Transverse colon (tissue), 4 donors: ENCODE measurements at places on chromosomes 3 and 15. TPM values are rescaled to one million over a fixed set of nuclear protein-coding genes. Genes with fewer than 3 reads are reported as not detected.
A peak's percentile ranks its signal among the peaks of the same experiment; 100 is the strongest.

GRCh38 chr3:197354568-197355001 lies 56.2 kb upstream of the DLG1 start:
- no peaks in the 10 kb centered on the region for H3K36me3 ChIP-seq
- H3K4me1 ChIP-seq = peaks cover 10% of the 10 kb centered on the region
- peak; percentile 49 for DNase-seq

- peaks cover 12% of the 10 kb centered on the region for H3K27me3 ChIP-seq
- H3K27ac ChIP-seq = no peak overlapping the region
- no peaks in the 10 kb centered on the region for H3K4me1 ChIP-seq
- H3K36me3 ChIP-seq = no peaks in the 10 kb centered on the region
- DNase-seq = no peak
Observed at GRCh38 chr3:173584093-173584837, 186.7 kb downstream of the NLGN1 start.

Gene BCHE
- 13.7 TPM for total RNA-seq

GRCh38 chr3:53045518-53046170 lies at the start of gene SFMBT1:
SFMBT1 (minus strand) TSS chr3:53046073; CDS start chr3:52969128, 76,945 bp downstream.
- H3K4me1 ChIP-seq = peaks cover 12% of the 10 kb centered on the region
- peak within 1 kb of the TSS; percentile 99 for H3K4me3 ChIP-seq
- H3K27ac ChIP-seq = peak within 1 kb of the TSS; percentile 98

Gene ATG7
- total RNA-seq = 44.5 TPM

Gene MNS1
- 0.16 TPM for total RNA-seq

DNA sequence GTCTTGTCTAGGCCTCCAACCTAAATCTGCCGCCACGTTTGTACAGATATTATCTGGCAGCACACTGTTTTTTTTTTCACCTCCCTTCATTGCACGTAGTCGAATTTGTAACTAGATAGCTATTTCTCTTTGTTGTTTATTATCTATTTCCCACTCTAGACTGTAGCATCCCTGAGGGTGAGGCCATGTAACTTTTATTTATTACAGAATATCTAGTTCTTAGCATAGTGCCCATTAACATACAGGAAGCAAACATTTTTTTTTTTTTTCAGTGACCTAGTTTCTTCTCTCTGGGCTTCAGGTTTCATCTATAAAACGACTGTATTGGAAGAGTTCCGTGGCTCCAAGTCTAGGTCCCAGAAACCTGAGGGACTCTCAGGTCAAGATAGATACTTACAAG lies 354.3 kb downstream of the FGF12 start:
- H3K4me1 ChIP-seq = no peaks in the 10 kb centered on the region
- DNase-seq = no peak
- no peak overlapping the region for H3K27ac ChIP-seq
- H3K4me3 ChIP-seq = no peak overlapping the region

- H3K27ac ChIP-seq = no peak overlapping the region
- H3K4me1 ChIP-seq = no peaks in the 10 kb centered on the region
- no peaks in the 10 kb centered on the region for H3K27me3 ChIP-seq
Observed at GRCh38 chr3:135448520-135448919, 517.0 kb upstream of the PPP2R3A start.

- H3K4me3 ChIP-seq = no peak overlapping the region
- H3K36me3 ChIP-seq = no peaks in the 10 kb centered on the region
- H3K4me1 ChIP-seq = no peaks in the 10 kb centered on the region
- DNase-seq = no peak
- H3K27me3 ChIP-seq = no peaks in the 10 kb centered on the region
- H3K27ac ChIP-seq = no peak overlapping the region
Observed at GRCh38 chr3:177883957-177884356, 652.3 kb upstream of the KCNMB2 start.
